ENCODE measurements at places on chromosomes 12 and 14. TPM values are rescaled to one million over a fixed set of nuclear protein-coding genes. Genes with fewer than 3 reads are reported as not detected.
A peak's percentile ranks its signal among the peaks of the same experiment; 100 is the strongest.

- DNase-seq = no peak
Measured at GRCh38 chr14:22488522-22489243, 100.3 kb downstream of the DAD1 start.

- no peak for DNase-seq
Measured at GRCh38 chr14:74599946-74600345, 12.1 kb downstream of the LTBP2 start.

DNA sequence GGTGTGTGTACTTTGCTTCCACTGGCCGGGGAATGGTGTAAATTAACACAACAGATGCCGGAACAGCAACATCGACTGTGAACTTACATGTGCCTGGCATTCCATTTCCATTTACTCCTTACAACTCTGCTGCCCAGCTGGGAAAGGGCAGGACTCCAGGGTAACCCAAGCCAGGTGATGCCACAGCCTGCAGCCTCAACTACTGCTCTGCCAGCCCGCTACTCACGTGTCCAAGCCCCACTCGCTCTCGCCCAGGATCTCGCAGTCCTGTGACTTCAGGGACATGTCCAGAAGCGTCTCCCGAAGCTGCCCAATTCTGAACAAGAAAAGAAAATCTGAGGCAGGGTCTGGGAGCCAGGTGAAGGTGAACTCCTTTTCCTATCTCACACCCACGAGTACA is 10.7 kb downstream of the ABCD4 start:
- DNase-seq = no peak

DNA sequence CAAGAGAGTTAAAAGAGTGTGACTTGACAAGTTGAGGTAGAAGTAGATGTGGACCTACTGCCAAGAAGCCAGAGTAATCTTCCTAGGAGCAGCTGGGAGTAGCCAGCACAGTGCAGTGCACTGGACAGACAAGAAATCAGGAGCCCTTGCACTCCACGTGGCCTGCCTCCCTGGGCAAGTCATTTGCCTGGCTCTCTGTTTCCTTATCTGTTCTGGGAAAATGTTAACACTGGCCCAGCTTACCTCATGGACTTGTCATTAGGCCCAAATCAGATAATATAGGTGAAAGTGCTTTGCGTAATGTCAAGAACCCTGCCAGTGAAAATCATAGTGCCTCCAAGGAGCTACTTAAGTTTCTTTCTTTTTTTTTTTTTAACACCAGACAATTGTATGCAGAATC is 19.2 kb downstream of the SLC7A8 start:
- no peak for DNase-seq

Gene EFS
- polyA plus RNA-seq = 3.7 TPM

Gene SLC17A8
- polyA plus RNA-seq = not detected

GRCh38 chr14:54487771-54488170 is 1.0 kb downstream of the GMFB start:
- no peak for DNase-seq

- no peak for DNase-seq
Measured at GRCh38 chr12:55631056-55631455, 5.6 kb upstream of the OR10P1 start.

Gene ATP5MC2
- polyA plus RNA-seq = 632 TPM

DNA sequence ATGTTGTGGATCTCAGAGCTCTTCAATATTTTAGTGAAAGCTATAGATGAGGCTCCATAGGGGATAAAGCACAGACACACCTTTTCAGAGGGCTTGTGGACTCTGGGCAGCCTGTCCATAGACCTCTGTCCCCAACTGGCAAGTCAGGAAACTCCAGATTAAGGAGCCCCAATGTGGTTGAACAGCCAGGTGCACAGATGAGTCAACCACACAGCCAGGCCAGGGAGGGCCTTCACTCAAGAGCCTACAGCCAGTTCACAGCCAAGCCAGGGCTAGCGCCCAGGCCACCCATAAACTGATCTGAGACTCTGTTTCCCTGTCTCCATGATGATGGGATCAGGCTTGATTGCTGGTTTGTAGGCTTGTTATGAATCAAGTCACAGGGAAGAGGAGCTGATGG is 1.0 kb upstream of the BDKRB2 start:
- DNase-seq = no peak

DNA sequence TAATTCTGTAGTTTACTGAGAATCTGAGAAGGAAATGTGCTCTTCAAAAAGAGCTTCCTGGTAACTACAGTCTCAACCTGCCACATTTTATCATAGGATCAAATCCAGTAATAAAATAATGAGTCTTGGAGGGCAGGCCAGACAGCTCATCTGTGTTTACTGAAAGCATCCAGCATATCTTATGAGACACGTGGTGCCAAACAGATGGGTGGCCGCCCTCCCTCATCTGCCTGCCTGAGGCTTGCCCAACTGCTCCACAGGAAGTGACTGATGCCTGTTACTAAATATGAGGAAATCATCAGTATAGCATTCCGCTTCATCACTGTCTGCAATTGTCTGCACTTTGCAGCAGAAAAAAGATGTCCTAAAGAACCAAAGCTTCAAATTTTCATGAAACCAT is 13.5 kb downstream of the DHRS7 start:
- peak; percentile 51 for DNase-seq

DNA sequence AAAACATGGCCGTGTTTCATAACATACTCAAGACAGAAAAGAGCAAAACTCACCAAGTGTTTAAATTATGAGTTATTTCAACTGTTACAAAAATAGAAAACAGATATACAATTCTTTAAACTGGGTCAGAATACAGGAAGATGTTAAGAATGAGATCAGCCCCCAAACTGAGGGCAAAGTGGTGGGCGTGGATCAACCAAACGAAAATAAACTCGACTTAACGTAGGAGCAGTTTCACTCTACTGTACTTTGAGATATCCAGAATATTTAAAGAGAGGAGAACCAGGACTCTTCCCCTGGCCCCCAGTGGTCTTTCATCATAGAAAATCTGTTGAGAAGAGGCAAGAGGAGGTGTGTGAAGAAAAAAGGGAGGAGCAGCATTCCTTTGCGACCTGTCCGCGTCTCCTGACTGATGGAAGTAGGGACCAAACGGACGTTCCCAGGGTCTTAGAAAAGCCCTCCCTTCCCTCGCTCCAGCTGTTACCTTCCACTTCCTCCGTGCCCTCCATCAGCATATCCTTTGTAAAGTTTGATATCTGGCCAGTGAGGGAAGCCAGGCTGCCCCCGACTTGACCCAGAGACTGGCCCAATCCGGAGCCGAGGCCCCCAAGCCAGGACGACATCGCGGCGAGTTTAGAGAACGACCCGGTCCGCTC is 668 bp downstream of the TRIP11 start:
- DNase-seq = no peak

Gene P2RX7
- 0.25 TPM for polyA plus RNA-seq

DNA sequence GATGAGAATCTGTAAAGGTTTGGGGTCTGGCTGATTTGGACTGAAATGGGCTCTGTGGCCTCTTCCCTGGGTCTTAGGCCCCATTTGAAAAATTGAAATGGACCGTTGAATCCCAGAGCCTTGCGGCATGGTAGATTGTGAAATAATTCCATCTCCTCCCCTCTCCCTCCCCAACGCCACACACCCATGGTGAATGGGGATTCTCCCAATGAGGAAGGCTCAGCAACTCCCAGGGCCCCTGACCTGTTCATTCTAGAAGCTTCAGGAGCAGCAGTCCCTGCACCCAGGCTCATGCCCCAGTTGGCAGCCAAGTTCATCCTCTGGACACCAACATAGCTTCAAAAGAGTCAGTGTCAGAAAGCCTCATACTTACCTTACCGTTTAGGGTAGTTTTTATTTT is 217.4 kb downstream of the ZFP36L1 start:
- no peak for DNase-seq

- DNase-seq = no peak
Measured at GRCh38 chr14:26984311-26985177, 386.7 kb upstream of the NOVA1 start.

- DNase-seq = no peak
Measured at GRCh38 chr12:124434951-124435805, 132.2 kb downstream of the NCOR2 start.

DNA sequence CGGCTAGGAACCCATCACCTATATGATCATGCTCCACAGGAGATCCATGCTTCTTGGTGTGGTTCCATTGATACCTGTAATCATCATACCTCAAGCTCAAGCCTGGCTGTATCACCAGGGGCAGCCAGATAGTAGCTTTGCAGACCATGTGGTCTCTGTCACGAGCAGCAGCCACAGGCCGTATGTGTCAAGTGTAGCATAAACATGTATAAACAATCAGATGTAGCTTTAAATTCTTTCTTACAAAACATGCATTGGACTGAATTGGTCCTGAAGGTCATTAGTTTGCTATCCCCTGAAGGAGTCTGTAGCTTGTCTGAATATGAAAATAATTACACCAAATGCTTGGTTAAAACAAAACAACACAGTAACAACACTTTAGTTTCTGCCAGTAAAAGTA is 1223.2 kb upstream of the TMEM132C start:
- no peak for DNase-seq

GRCh38 chr12:92771001-92771400 is 68.2 kb downstream of the PLEKHG7 start:
- no peak for DNase-seq

DNA sequence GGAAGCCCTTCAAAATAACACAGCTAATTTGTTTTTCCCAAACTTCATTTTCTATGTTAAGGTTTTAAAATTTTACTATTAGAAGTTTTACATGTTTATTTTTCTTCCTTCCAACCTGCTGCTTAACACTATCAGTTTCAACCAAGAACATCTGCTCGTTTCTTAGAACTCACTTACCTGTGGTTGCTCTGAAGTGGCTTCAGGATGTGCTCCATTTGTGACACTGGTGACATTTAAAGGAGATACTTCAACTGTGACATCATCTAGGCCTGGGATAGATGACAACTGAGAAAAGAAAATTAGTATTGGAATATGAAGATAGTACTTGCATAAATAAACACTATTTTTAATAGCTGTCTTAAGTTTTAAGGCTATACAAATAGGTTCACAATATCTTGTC is 17.9 kb downstream of the WASHC3 start:
- no peak for DNase-seq

Gene LRFN5
- 0.73 TPM for polyA plus RNA-seq
